ENCODE measurements at places on chromosomes 1 and 21.

DNA sequence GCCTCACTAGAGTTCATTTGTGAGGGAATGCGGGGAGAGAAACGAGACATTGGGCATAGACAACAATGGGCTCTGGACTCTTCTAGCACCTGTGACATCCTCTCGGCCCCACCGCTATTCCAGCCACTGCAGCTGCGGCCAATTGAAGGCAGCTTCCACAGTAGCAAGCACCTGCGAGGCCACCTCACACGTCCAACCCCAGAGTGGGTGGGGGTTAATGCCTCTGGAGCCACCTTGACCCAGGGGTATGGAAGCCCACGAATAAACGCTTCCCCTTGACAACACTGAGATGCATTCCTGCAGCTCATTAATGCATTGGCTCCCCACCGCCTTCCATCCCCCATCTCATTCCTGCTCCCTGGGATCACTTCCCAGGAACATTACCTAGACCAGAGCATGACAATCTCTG lies 104.4 kb downstream of the GLIS1 start:
- no peak for DNase-seq

DNA sequence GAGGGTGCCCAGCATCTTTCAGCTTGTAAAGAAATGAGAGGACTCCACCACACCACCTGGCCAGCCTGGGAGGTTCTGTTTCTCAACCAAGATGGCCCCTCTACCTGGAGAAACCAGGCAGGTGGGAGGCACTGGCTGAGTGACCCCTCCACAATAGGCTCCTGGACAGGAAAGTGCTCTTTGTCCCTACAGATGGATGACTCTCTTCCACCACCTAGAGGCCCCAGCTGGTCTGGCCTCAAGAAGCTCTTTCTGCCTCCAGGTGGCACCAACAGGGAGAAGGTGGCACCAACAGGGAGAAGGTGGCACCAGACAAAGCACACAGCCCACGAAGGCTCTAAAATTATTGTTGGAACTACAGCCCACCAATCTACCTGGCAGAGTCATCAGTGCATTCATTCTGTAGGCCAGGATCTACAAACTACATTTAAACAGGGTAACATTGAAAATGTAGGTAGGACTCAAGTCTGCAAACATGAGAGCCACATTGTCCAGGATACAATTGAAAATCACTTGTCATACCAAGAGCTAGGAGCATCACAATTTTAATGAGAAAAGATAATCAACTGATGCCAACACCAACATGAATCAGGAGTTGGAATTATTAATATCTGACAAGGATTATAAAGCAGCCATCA lies 14.4 kb downstream of the TMPRSS3 start:
- peak; percentile 71 for DNase-seq

GRCh38 chr1:244065960-244066388 lies 14.9 kb downstream of the ZBTB18 start:
- DNase-seq: no peak

DNA sequence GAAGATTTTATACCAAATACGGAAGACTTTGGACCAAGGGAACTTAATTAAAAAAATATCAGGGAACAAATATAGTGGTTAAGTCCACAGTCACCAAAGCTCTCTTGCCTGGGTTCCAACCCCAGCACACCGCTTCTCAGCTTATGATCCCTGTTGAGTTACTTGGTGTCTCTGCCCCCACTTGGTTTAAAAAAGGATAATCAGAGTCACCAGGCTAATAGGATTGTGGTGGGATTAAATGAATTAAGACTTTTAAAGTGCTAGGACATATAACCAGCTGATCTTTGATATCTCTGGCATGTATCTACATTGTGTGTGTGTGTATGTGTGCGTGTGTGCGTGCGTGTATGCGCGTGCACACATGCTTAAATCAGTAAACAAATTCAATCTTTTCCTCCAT lies 474.7 kb upstream of the DAB1 start:
- no peak for DNase-seq

GRCh38 chr1:104987210-104987609 lies 1237.5 kb downstream of the AMY1C start:
- DNase-seq: no peak

DNA sequence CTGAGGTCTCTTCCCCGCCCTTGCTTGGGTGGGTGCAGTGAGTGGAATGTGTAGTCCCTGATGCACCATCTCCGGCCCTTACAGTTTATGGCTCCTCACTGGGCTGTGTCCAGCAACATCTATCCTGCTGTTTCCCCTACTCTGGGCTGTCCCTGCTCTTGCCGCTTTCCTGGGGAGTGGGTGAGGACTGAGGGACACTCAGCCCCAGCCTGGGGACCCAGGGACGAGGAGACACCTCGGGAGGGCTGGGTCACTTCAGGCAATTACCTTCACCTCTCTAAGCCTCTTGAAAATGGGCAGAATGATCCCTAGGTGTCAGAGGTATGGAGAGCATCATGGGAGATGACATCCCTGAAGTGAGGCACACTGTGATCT lies 13.6 kb upstream of the LRP8 start:
- no peak for DNase-seq

DNA sequence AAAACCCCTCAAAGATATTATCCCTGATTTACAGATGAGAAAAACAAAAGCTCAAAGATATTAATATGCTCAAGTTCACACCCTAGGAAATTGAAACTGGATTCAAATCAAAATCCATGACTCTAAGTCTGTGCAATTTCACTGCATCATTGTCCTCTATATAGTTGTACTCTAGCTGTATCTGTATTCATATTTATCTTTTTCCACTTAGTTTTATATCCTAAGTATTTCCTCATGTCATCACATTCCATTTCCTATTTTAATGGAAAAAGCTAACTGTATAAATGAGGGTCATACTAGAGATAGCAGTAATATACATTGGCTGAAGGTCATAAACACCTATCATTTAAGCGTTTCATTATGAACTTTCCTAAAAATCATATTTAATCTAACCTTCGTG lies 42.2 kb upstream of the RALGPS2 start:
- no peak for DNase-seq

GRCh38 chr1:3265835-3266805 lies 188.3 kb upstream of the ARHGEF16 start:
- DNase-seq: no peak

- DNase-seq: no peak
Observed at GRCh38 chr1:179976970-179977651, 22.5 kb downstream of the CEP350 start.

DNA sequence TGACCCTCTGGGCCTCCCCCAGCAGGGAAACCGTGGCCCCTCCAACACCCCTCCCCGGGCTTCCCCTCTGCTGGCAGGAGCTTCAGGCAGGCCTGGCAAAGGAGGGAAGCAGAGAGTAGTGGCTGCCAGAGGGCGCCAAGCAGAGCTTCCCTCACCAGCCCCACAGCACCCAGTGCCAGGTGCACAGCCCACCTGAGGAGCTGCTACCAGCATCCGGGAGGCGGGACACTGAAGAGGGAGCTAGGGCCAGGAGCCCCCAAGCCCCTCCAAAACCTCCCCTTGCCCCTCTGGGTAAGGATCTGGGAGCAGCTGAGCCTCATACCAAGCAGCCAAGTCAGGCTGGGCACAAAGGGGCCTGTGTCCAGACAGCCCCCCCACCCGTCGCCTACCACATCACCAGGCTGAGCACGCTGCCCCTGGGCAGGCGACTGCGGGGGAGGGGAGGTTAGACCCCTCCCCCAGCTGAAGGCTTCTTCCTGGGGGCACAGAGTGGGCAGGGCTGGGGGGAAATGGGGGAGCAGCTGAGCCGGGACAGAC lies 19.6 kb downstream of the CCDC24 start:
- no peak for DNase-seq

DNA sequence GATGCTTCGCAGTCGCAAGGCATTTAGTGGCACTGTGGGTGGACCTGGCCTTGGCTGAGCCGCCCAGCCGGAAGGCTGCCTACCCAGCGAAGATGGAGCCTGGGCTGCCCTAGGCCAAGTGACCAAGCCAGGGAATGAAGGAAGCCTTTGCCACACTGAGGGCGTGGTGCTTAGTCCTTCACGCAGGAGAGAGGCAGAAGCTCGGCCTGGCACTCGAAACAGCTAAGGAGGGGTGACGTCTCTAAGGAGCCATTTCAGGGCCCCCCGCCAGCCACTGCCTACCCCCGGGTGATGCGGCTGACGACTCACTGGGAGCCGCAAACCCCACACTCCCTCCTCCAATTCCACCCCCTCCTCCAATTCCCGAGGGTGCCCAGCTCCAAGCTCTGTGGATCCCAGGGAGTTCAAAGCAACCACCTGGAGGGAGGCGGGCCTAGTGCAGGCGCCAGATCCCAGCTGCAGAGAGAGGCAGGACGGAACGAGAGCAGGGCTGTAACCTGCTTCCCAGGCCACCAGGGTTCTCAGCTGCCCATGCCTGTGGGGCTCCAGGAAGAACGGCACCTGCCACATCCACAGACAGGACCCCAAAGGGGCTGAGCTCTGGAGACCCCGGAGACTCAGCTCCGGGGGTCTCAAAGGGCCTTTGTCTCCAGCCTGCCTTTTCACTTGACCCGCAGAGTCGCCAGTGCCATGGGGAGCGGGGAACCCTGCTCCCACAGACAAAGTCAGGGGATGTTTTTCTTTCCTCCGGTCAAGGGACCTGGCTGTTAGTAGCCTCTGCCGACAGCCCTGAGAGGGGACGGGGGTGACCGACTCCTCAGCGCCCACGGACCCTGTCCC lies 75.8 kb downstream of the ARHGEF16 start:
- no peak for DNase-seq

GRCh38 chr1:174191349-174191862 lies 32.1 kb downstream of the RABGAP1L start:
- DNase-seq: no peak

DNA sequence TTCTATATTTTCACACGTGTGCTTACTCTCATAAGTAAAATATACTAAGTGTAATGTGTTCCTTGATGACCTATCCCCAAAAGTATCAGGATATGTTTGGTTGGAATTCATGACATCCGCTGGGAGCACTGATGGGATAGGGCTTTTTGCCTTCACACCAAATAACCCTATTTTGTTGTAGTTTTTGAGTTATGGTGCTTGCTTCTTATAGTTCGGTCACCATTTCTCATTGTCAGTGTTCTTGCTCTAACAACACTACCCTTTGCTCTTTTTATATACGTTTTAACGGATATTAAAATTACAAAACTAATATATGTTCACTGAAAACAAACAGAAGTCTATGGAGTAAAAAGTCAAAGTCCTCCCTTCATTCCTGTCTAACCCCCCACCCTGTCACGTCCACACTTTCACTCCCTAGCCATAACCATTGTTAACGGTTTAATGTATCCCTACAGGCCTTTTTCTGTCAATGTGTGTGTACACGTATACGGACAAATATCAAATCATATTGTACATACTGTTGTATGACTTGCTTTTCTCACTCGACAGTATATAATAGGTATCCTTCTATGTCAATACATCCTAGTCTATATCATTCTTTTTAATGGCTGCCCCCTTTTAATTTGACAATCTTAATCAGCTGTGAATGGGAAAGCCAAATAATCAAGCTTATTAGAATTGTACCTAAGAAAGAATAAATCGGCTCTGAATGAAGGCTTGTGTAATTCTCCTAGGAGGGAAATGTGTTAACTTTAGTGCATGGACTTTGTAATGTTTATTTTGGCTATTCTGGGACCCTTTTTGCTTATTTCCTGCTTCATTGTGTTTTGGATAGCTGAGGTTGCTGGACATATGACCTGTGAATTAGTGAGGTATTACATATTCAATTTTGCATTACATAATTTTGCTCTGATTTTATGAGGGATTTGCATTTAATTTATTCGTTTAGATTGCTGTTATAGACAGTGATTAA lies 3.5 kb upstream of the RNF220 start:
- DNase-seq: no peak

GRCh38 chr1:233620065-233620464 lies 6.2 kb downstream of the KCNK1 start:
- DNase-seq: no peak

DNA sequence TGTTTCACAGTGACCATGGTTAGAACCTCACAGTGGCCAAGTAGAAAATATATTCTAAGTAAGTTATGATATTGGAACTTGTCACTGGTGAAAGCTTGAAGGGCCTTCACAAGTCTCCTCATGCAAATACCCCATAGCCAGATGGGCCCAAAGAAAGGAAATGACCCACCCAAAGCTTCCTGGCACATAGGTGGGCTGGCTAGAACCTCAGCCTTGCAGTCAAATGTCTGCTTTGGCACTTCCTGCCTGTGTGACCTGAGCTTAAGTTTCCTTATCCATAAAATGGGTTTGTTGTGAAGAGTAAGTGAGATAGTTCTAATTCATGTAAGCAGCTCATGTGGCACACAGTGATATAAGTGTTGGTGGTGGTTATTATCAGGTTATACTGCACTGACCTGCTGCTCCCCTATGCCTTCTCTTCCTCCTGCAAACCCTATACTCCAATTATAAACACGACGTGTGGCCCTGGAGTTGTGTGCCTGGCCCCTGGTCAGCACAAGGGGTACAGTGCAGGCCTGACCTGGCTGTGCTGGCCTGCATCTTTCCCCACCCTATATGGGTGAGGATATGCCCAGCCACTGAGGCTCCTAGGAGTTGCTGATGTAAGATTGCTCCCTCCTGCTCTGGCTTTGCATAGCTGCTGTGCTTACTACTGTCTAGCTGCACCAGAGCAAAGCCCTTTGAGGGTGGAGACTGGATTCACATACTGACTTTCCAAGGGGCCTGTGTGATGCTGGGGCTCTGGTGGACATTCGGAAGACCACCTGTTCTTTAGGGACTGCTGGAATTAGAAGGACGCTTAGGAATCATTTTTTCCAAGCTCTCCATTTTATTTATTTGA lies 4.7 kb upstream of the SLFNL1 start:
- DNase-seq: no peak

GRCh38 chr1:195376190-195376589 lies 1232.0 kb downstream of the KCNT2 start:
- no peak for DNase-seq

DNA sequence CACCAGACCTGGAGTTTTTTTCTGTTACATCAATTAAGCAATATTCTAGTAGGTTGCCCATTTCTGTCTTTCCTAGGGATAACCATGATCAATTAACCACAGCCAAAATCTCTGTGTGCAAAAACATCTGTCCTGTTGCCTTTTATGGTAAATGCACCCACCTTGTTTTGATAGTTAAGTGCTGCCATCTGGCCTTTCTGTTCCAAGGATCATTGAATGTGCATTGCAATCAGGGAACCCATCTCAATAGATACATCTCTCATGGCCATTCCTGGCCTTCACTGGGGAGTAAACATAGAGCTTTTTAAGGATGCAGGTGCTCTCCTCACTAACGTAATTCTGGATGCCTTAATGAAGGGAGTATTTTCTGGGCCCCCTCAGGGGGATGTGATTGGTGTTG lies 111.8 kb upstream of the KIAA1614 start:
- DNase-seq: no peak

- DNase-seq: no peak
Observed at GRCh38 chr21:44003307-44003966, 8.7 kb upstream of the TRAPPC10 start.

GRCh38 chr1:105608713-105609112 lies 1447.8 kb upstream of the PRMT6 start:
- DNase-seq: no peak
